ENCODE measurements at places on chromosomes 11 and 22. TPM values are rescaled to one million over a fixed set of nuclear protein-coding genes. Genes with fewer than 3 reads are reported as not detected.

LIF gene
- total RNA-seq, result 19.3 TPM

DGCR8 gene
- 49.1 TPM for total RNA-seq

POLD4 gene
- total RNA-seq, result 54.8 TPM

CCDC116 gene
- total RNA-seq, result 0.21 TPM

Measured in MCF 10A (cell line).